ENCODE measurements at places on chromosomes 7 and 10. TPM values are rescaled to one million over a fixed set of nuclear protein-coding genes. Genes with fewer than 3 reads are reported as not detected.

DNA sequence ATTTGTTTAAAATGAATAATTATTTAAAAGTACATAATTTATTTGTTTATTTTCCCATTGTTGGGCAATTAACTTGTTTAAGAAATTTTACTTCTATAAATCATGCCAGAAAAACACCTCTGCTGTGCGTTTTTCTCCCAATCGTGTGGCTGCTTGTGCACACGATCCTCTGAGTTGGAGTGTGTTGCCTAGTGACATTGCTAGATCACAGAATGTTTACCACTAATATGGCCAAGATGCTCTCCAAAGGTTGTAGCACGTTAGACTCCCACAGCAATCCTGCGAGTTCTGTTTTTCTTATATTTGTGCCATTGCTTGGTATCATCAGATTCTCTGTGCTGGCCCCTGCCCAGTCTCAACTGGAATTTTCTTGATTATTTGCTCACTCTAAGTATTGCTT is 207.1 kb upstream of the ADCY1 start:
- no peak for DNase-seq

DNA sequence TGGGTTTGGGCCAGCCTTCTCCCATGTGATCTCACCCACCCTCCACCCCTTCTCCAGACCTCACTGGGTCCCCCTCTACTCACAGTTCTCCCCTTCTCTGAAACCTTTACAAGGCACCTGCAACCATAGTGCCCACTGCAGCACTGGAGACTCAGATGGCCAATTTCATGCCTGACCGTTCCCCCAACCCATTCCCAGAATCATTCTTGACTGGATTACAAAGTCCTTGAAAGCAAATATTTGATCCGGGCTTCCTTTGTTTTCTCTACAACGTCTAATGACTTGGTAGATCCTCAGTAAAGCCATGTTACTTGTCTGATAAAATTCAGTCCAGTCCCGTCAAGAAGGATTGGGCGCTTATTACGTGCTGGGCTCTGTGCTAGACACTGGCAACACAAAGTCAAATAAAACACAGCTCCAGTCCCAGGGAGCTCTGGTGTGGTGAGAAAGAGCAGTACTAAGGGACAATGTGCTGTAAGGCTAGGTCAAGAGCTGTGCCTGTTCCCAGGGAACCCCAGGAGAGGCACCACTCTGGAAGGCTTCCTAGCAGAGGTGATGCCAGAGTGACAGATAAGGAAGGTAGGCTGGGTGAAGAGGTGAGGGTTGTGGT is 36.5 kb downstream of the SH3PXD2A start:
- DNase-seq = no peak

DNA sequence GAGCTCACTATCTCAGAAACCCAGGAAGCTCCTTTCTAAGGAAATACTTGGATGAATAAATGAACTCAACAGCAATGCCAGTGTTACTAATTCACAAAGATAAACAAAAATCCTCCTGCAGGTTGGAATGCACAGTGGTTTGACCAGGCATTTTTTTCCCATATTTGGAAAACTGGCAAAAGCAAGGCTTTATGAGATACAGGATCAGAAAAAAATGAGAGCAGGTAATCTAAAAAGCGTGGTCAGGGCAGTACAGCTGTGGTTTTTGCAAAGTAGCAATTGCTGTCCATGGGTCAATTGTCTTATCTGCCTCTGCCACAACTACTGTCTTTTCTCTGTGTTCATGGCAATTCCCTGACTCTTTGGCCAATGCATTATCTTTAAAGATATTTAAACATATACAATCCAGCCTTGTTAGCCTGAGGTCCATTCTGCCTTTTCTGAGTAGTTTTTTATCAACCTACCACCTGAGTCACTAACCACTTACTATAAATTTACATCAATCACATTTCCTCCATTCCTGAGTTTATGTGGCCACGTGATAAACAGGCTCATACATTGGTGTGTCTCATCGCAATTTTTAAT is 564.5 kb upstream of the IGFBP3 start:
- no peak for DNase-seq

GRCh38 chr7:102823390-102824119 is 74.8 kb downstream of the FAM185A start:
- DNase-seq = no peak

- DNase-seq = no peak
These were observed 609 bp downstream of the KLRG2 start for GRCh38 chr7:139482662-139483466.

GRCh38 chr7:112433289-112433688 is 17.0 kb upstream of the IFRD1 start:
- no peak for DNase-seq

GRCh38 chr10:79382491-79382941 is 35.2 kb downstream of the PPIF start:
- no peak for DNase-seq

GRCh38 chr10:106991091-106991490 is 173.4 kb downstream of the SORCS1 start:
- no peak for DNase-seq

DNA sequence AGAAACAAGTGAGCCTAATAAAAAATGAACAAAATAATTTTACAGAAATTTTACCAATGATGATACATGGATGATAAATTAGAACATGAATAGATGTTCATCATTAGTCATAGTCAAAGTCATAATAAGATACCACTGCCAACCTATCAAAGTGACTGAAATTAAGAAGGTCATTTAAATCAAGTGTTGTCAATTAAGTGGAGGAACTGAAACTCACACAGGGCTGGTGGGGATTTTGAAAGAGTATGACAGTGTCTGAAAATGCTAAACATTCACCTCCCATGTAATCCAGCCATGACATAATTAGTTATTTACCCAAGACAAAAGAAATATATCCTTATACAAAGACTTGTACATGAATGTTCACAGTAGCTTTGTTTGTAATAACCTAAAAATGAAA is 57.1 kb upstream of the DYNC1I1 start:
- no peak for DNase-seq

- DNase-seq = no peak
These were observed 827.0 kb upstream of the IGFBP3 start for GRCh38 chr7:46747869-46748576.

- no peak for DNase-seq
These were observed 67.5 kb downstream of the ATXN7L1 start for GRCh38 chr7:105808703-105809590.

GRCh38 chr10:101655570-101655969 is 39.4 kb downstream of the FBXW4 start:
- no peak for DNase-seq

- DNase-seq = no peak
These were observed 355.2 kb downstream of the CCSER2 start for GRCh38 chr10:84683550-84683949.

DNA sequence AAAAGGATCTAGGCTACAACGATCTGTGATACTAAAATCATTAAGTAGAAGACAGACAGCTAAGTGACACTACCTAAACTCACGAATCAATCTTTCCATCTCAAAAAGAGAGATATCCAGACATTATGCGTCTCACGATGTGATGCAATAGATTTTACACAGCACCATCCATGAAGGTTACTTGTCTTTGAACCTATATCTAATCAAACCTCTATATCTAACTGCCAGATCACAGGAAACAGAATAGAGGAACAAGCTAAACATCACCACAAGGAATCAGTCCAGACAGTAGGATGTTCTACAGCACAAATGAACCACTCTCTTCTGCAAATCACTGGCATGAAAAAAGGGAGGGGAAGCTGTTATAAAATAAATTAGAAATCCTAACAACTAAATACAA is 4.1 kb downstream of the RAPGEF5 start:
- no peak for DNase-seq

DNA sequence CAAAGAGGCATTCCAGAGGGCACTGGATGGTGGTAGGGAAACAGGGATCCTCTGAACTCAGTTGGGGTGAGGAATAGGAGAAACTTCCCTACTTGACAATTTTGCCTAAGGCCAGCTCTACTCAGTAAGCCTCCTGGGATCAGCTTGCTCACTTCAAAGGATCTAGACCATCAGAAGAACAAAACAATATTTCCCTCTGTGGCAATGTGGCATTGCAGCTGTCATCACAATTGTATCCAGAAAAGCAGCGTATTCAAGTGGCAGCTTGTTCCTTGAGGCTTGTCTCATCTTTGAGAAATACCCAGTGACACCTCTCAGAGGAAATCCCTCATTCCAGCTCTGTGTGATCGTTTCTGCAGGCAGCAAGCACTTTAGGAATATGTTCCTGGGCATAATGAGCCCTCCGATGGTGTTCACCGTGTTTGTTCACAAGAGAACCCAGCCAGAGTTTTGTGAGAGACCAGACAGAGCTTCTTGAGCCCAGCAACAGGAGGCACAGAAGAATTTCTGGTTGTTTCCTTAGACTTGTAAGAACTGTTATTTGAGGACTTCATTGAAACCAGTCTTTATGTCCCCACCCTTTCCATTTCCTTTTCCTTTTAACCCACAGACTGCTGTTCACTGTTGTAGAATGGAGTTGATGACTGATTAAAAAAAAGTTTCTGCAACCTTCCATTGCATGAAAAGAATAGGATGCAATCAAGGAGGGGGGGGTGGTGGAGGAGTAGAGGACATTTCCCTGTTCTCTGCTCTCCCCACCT is 747.3 kb downstream of the LRMDA start:
- DNase-seq = peak; percentile 10

GRCh38 chr7:140322759-140323158 is 75.6 kb downstream of the SLC37A3 start:
- DNase-seq = no peak

- peak; percentile 5 for DNase-seq
These were observed 85.8 kb downstream of the CALD1 start for GRCh38 chr7:134865001-134865845.

The ICA1 gene
- total RNA-seq = 33.3 TPM

The NPY4R2 gene
- not detected for total RNA-seq

The PTPRZ1 gene
- total RNA-seq = 237 TPM

The EPHA1 gene
- total RNA-seq = 0.89 TPM

The CDC14C gene
- not detected for total RNA-seq

The AKAP9 gene
- 105 TPM for total RNA-seq

The RASA4B gene
- total RNA-seq = 12.5 TPM
